Liver (tissue), 10 donors: ENCODE measurements at places on chromosomes 16 and 17. TPM values are rescaled to one million over a fixed set of nuclear protein-coding genes. Genes with fewer than 3 reads are reported as not detected.

Gene MSLN
- 0.08 TPM for total RNA-seq

Gene NEK8
- total RNA-seq, result 6.3 TPM

Gene KRTAP1-5
- total RNA-seq, result not detected

Gene PRSS33
- total RNA-seq, result not detected

Gene DNAI2
- total RNA-seq, result not detected

Gene CNGB1
- total RNA-seq, result under 0.01 TPM
